Activated CD8-positive, alpha-beta T cell treated with anti-CD3 and anti-CD28 coated beads, Interleukin-2, amount 10 ng/mL, durations not matched to agents 7 days and 5 days (primary cell): ENCODE measurements at places on chromosomes 1 and 21. TPM values are rescaled to one million over a fixed set of nuclear protein-coding genes. Genes with fewer than 3 reads are reported as not detected.

- H3K4me3 ChIP-seq: no peak overlapping the region
- peaks cover 13% of the 10 kb centered on the region for H3K4me1 ChIP-seq
- H3K27ac ChIP-seq: peak overlapping the region; percentile 81
- no peaks in the 10 kb centered on the region for H3K36me3 ChIP-seq
- DNase-seq: no peak
Measured at GRCh38 chr1:45032837-45033236, 20.8 kb downstream of the UROD start.

DNA sequence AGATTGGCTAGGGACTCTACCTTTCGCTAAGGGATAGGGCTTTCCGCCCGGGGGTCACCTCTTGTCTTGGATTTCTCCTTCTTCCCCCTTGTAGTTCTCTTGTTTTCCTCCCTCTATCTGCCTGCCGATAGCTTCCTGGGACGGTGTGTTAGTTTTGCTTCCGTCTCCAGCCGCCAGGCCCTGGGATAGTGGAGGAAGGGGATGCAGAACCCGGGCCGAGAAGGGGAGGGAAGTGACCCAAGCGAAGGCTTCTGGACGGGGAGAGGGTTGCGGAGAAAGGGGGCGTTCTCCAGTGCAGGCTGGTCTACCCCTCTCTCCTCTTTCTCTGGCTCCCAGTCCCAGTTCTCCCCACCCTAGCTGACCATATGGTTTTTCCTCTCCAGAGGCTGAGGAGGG is 871 bp downstream of the TUFT1 start:
- H3K36me3 ChIP-seq: no peaks in the 10 kb centered on the region
- DNase-seq: no peak
- H3K4me3 ChIP-seq: peak overlapping the region; percentile 87
- H3K4me1 ChIP-seq: peaks cover 22% of the 10 kb centered on the region
- H3K27ac ChIP-seq: no peak overlapping the region

DNA sequence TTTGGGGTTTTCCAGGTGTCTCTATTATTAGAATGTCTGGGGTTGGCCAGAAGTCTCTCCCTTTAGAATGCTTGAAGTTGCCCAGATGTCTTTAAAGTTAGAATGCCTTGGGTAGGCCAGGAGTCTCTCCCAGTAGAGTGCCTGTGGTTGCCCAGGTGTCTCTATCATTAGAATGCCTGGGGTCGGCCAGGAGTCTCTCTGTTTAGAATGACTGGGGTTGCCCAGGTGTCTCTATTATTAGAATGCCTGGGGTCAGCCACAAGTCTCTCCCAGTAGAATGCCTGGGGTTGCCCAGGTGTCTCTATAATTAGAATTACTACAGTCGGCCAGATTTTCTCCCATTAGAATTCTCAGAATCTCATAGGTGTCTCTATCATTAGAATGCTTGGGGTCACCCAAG is 55.2 kb downstream of the RNF187 start:
- no peaks in the 10 kb centered on the region for H3K27me3 ChIP-seq
- H3K4me1 ChIP-seq: no peaks in the 10 kb centered on the region
- no peaks in the 10 kb centered on the region for H3K36me3 ChIP-seq
- H3K27ac ChIP-seq: no peak overlapping the region
- no peak overlapping the region for H3K4me3 ChIP-seq

DNA sequence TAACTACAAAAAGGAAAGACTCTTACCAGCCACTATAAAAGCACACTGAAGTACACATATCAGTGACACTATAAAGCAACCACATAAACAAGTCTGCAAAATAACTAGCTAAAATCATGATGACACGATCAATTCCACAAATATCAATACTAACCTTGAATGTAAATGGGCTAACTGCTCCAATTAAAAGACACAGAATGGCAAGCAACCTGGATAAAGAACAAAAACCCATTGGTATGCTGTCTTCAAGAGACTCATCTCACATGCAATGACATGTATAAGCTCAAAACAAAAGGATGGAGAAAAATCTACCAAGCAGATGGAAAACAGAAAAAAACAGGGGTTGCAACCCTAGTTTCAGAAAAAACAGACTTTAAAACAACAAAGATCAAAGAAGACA is 59.7 kb upstream of the LYPLAL1 start:
- no peaks in the 10 kb centered on the region for H3K4me1 ChIP-seq
- H3K4me3 ChIP-seq: no peak overlapping the region
- no peaks in the 10 kb centered on the region for H3K36me3 ChIP-seq
- H3K27ac ChIP-seq: no peak overlapping the region
- no peaks in the 10 kb centered on the region for H3K27me3 ChIP-seq

C1orf167 gene
- total RNA-seq: not detected

PHLDA3 gene
- 18.7 TPM for total RNA-seq

DNA sequence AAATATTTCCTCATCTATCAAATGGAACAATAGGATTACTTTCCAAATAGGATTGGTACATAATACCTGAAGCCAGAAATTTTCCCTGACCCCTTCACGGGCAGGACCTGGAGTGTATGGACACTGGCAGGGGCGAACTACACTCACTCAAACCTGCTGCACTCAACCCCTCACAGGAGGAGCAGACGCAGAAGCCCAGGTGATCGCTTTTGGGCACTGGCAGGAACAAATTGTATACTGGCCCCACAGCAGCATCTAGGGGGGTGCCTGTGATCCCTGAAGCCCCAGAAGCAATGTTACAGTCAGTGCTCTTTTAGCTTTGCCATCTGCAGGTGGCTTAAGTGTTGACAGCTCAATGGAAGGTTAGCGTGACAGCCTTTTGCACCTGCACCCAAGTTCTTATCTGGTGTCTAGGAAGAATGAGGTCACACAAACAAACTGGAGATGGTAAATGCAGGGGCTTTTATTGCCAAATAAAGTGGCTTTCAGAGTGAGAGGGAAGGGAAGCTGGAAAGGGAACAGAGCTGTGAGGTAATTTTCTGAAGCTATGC is 199.2 kb upstream of the NEGR1 start:
- no peak overlapping the region for H3K27ac ChIP-seq
- H3K27me3 ChIP-seq: no peaks in the 10 kb centered on the region
- H3K4me3 ChIP-seq: no peak overlapping the region
- DNase-seq: no peak
- H3K36me3 ChIP-seq: no peaks in the 10 kb centered on the region

GJA8 gene
- not detected for total RNA-seq

- H3K4me1 ChIP-seq: no peaks in the 10 kb centered on the region
- peaks cover 14% of the 10 kb centered on the region for H3K27me3 ChIP-seq
- H3K27ac ChIP-seq: no peak overlapping the region
- H3K4me3 ChIP-seq: no peak overlapping the region
Measured at GRCh38 chr1:200176181-200176580, 148.7 kb downstream of the NR5A2 start.

DNA sequence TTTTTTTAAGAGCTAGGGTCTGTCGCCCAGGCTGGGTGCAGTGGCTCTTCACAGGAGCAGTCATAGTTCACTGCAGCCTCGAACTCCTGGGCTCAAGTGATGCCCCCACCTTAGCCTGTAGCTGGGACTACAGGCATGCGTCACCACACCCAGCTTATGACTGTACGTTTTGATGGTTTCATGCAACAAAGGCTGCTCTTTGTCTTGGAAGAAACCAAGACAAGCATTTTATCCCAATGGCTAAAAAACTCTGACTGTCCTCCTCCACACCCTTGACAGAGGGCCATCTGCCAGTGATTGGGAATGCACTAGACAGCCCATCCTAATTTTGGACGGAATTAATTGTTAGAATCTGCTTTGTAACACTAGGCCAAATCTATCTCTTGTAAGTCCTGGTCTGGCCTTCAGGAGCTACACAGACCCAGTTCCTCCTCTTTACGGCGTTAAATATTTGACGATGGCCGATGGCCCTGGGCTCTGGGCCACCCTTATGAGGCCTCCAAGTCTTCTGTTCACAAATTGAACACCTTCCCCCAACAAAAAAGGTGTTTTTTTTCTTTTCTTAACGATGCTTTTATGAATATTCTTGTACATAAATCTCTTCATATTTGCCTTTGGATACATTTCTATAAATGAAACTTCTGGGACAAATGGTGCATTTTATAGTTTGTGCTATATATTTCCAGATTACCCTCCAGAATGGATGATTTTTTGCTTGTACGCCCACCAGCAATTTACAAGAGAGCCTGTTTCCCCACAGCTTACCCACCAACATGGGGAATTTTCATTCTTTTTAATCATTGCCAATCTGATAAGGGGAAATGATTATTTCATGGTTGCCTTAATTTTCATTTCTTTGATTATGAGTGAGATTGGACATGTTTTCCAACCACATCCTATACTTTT is 104.8 kb upstream of the SLC25A33 start:
- no peak for DNase-seq
- no peak overlapping the region for H3K27ac ChIP-seq
- H3K4me1 ChIP-seq: peaks cover 5% of the 10 kb centered on the region
- H3K4me3 ChIP-seq: no peak overlapping the region
- no peaks in the 10 kb centered on the region for H3K36me3 ChIP-seq

DNA sequence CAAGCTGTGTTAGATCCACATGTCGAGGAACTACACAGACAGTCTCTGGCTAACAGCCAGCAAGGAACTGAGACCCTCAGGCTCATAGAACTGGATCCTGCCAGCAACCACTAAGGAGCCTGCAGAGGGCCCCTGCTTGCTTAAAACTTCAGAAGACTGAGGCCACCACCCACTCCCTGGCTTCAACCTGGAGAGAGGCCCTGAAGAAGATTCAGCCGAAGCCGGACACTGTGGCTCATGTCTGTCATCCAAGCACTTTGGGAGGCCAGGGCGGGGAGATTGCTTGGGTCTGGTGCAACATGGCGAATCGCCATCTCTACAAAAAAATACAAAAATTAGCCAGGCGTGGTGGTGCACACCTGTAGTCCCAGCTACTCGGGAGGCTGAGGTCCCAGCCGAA is 92.6 kb upstream of the TMPRSS2 start:
- no peaks in the 10 kb centered on the region for H3K36me3 ChIP-seq
- H3K4me1 ChIP-seq: no peaks in the 10 kb centered on the region
- H3K27me3 ChIP-seq: peaks cover 6% of the 10 kb centered on the region
- DNase-seq: no peak

- no peak for DNase-seq
- no peaks in the 10 kb centered on the region for H3K36me3 ChIP-seq
- no peaks in the 10 kb centered on the region for H3K27me3 ChIP-seq
Measured at GRCh38 chr1:44717156-44717555, 13.8 kb downstream of the RNU5D-1 start.

DNA sequence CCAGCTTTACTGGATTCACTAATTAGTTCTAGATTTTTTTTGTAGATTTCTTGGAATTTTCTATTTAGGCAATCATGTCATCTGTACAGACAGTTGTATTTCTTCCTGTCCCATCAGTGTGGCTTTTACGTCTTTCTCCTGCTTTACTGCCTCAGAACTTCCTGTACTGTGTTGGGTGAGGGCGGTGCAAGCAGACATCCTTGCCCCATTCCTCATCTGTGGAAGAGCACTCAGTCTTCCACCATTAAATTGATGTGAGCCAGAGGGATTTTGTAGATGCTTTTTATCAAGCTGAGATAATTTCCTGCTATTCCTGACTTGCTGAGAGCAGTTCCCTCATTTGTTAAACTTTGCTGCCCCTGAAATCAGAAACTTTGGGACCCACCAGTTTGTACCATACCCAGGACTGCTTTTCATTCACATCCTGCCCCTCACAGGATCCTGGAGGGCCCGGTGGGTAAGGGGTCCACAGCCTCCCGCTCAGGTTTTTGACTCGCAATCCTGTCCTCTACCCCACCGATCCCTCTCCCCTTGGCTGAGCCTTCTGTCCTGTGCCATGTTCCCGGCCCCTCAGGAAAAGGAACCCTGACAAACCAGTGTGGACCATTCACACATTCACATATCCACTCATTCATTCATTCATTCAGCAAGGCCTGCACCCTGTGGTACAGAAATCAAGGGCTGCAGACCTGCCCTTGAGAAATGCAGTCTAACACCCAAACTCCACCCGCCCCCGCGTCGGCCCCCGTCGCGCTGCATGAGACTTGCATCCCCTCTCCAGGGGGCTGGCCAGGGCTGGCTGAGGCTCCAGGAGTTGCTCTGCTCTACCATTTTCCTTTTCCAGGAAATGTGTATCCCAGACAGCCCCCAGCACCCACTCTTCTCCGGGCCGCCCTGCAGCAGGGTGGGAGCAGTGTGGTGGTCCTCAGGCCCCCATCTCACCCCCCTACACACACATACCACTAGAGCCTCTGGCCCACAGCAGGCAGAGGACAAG is 246.5 kb upstream of the VAMP3 start:
- H3K4me1 ChIP-seq: no peaks in the 10 kb centered on the region
- no peak overlapping the region for H3K27ac ChIP-seq

- DNase-seq: no peak
- no peaks in the 10 kb centered on the region for H3K27me3 ChIP-seq
- H3K4me3 ChIP-seq: no peak overlapping the region
- no peak overlapping the region for H3K27ac ChIP-seq
- H3K4me1 ChIP-seq: no peaks in the 10 kb centered on the region
Measured at GRCh38 chr1:220497220-220497947, 30.6 kb upstream of the MARK1 start.

GRCh38 chr1:220451532-220451931 is 76.4 kb upstream of the MARK1 start:
- H3K4me1 ChIP-seq: no peaks in the 10 kb centered on the region
- no peak for DNase-seq
- H3K4me3 ChIP-seq: no peak overlapping the region
- H3K27ac ChIP-seq: no peak overlapping the region
- no peaks in the 10 kb centered on the region for H3K36me3 ChIP-seq

ITLN2 gene
- total RNA-seq: not detected

OR6K2 gene
- total RNA-seq: not detected

PHGDH gene
- 201 TPM for total RNA-seq
